ENCODE measurements at places on chromosomes 3 and 15.

DNA sequence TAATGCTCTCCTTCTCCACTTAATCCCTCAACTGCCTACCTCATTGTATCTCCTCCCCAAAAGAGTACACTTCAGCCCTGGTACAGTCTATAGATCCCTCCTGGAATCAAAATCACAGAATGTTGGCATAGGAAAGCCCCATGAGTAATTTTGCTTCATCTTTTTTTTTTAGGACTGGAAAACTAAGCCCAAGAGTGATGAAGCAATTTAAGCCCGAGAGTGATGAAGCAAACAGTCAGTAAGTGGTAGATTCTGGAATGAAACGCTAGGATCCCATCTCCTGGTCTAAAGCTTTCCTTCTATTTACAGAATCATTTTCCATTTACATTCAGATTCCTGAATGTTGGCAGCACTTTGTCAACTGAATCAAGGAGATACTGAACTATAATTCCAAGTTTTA is 29.8 kb upstream of the PLAAT1 start:
- DNase-seq = no peak

GRCh38 chr15:89442671-89443307 is 53.6 kb downstream of the RHCG start:
- DNase-seq = peak; percentile 29

DNA sequence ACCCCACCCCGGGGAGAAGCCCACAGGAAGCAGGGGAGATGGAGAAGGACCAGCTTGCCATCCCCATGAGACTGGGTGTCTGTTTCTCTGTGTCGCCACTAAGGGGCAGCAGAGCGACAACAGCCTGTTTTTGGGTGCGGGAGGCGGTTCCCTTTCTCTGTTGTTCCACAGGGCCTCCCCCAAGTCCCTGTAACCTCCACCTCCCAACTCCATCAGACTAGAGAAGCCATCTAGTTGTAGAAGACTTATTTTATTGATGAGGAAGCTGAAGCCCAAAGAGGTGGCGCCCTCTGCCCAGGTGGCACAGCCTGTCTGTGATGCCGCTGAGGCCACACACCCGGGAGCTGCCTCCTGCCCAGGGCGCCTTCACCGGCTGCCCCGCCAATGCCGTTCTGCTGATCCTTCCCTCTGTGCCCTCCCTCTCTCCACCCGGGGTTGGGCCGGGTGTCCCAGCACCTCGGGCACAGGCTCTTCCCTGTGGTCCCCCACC is 3.9 kb upstream of the CCDC9B start:
- DNase-seq = peak; percentile 17

DNA sequence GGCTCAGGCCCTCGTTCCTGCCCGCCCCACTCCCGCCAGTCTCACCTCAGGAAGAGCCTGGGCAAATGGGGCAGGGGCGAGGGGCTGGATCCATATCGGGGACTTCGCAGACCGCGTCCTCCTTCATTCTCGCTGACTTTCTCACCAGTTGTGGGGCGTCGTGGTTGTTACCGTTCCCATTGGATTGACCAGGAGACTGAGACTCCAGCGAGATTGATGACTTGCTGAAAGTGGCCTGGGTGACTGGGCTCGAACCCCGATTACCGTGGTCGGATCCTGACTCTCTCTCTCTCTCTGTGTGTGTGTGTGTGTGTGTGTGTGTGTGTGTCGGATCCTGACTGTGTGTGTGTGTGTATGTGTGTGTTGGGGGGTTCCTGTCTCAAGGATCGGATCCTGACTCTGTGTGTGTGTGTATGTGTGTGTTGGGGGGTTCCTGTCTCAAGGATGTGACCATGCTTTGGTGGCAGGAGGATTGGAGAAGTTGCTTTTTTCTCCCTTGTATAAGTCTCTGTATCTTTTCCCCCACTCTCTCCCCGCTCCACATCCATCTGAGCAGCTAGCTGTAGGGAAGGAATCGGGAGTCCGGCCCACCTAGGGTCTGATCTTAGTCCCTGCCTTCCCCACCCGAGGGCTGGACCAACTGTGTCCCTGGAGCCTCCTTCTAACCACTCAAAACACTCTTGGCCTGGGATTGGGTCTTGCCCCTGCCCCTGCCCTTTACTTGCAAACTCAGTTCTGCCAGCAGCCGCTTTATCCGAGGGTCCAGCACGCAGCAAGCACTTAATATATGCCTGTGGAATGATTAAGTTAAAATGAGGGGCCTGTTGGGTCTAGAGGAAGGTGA is 603 bp downstream of the PLEKHO2 start:
- DNase-seq = peak; percentile 5

DNA sequence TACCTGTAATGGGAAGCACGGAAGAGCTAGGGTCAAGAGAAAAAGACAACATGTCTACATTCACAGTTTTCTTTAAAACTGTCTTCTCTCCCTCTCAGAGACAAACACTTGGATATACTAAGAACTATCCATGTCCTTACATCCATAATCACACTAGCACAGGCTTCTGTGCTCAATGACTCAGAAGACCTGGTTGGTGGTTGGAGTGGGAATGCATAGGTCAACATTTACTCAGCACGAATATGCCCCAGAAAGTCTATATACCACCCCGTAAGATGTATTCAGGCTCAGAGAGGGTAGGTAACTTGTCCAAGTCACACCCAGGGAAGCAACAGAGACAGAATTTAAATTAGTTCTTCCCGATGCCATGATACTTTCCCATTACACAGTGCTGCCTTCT is 891.1 kb downstream of the TUSC7 start:
- no peak for DNase-seq

DNA sequence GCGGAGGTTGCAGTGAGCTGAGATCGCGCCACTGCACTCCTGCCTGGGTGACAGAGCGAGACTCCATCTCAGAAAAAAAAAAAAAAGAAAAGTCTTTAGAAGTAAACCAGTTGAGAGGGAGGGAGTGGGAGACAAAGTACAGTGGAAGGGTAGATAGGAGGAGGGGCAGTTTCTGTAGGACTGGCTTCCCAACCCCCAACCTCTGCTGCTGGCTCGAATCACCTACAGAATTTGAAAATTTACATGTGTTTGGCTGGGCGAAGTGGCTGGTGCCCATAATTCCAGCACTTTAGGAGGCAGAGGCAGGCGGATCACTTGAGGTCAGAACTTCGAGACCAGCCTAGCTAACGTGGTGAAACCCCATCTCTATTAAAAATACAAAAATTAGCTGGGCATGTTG is 24.1 kb upstream of the SEMA4B start:
- no peak for DNase-seq

DNA sequence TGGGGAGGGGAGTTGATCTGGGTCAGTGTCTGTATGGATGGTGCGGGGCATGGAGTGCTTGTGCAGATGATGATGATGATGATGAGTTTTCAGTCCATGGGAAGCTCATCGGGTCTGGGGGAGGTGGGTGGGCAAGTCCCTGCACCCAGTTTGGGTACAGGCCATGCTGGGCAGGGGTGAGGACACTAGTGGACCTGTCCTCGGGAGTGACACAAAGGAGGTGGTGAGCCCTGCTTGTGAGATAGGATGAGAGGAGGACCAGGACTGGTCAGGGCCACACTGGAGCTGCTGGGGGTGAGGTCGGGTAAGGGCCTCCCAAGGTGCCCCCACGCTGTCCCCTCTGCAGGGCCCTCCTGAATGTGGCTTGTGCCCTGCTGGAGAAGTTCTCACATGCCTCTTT is 177.9 kb downstream of the APBA2 start:
- no peak for DNase-seq

DNA sequence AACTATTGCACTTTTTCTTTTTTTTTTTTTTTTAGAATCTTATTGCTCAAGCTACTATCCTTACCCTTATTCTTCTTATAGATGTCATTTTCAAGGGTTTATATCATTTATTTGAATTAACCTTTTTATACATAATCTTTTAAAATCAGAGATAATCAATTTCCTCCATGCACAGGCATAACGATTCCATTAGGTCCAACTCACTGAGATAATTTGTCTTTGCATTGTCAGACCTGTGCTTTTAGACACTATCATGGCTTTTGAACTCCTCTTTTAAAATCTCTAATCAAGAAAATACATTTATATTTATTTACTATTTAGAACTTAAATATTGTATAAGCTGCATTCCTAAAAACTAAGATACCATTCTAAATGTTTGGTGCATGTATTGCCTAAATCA is 1454.9 kb downstream of the ZPLD1 start:
- DNase-seq = no peak

- DNase-seq = no peak
These were observed 237.4 kb upstream of the LRTM1 start for GRCh38 chr3:55165278-55165677.

- no peak for DNase-seq
These were observed 13.7 kb upstream of the SERPINI2 start for GRCh38 chr3:167487556-167487955.

DNA sequence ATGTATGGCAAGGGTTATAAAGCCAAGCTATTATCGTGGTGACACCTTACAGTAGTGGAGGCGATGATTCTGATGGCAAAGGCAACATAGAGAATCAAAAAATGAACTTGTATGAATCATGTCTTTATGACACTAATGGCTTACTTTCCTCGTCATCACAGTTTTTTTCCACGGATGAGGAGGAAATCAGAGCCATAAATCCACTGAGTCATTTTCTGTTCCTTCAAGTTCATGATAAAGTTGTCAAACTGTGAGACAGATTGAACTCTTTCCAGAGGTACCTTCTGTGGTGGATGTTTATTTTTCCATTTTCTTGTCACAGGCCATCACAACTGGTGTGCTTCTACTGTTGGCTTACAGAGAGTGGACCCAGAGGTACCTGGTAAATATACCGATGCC is 8.5 kb downstream of the TMEM212 start:
- no peak for DNase-seq

DNA sequence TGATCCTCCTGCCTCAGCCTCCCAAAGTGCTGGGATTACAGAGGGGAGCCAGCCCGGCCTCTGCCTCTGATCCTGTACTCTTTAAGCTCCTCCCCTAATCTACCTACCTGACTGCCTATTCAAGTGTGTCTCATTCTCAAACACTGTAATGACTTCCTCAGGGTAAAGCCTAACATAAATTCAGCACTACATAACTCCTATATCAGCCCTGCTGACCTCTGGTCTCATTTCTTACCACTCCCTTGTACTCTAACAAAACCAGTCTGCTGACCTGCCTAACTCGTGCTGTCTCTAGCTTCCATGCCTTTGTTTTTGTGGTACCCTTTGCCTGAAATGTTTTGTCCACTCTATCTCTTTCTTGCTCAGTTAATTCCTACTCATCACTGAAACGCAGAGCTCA is 172.1 kb upstream of the IL12A start:
- no peak for DNase-seq

- no peak for DNase-seq
These were observed 47.2 kb downstream of the LEO1 start for GRCh38 chr15:51924156-51925068.

- DNase-seq = no peak
These were observed 85.6 kb downstream of the IGF2BP2 start for GRCh38 chr3:185739264-185739701.

DNA sequence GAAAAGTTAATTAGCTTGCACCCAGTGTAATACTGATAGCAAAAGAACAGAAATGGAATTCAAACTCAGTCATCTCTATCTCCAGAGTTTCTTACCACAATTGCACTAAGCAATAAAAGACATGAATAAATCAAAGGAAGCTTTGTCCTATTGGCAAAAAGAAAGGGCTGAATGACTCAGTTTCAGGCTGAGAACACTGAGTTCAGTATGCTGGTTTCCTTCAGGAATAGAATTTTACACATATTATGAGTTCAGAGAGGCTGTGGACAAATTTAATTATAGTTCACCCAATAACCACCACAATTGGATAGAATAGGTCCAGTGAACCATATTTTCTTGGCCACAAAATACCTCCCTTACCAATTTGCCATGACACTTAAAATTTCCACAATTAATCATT is 249.7 kb downstream of the KCNMB2 start:
- no peak for DNase-seq

GRCh38 chr3:150131663-150132062 is 161.0 kb upstream of the PFN2 start:
- DNase-seq = no peak

GRCh38 chr3:42605546-42606173 is 5.2 kb downstream of the NKTR start:
- DNase-seq = no peak

GRCh38 chr3:48435774-48436476 is 4.0 kb downstream of the CCDC51 start:
- DNase-seq = peak; percentile 88

DNA sequence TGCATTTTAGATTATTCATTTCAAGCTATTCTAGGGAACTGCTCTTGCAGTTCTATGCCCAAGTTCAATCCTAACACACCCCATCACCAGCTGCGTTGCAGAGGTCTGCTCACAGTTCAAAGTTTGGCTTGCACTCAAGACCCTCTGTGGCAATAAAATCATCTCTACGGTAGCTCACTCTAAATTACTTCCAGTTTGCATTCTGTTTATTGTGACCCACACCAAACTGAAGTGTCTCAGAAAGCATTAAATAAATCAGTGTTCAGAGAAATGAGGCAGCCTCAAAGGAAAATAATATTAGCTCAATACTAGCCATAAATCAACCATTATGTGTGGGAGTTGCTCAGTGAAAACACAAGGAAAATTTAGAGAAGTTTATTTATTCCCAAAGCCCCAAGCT is 250.3 kb downstream of the MAGI1 start:
- DNase-seq = no peak

- no peak for DNase-seq
These were observed 202.0 kb upstream of the KCNMB2 start for GRCh38 chr3:178334239-178334638.

DNA sequence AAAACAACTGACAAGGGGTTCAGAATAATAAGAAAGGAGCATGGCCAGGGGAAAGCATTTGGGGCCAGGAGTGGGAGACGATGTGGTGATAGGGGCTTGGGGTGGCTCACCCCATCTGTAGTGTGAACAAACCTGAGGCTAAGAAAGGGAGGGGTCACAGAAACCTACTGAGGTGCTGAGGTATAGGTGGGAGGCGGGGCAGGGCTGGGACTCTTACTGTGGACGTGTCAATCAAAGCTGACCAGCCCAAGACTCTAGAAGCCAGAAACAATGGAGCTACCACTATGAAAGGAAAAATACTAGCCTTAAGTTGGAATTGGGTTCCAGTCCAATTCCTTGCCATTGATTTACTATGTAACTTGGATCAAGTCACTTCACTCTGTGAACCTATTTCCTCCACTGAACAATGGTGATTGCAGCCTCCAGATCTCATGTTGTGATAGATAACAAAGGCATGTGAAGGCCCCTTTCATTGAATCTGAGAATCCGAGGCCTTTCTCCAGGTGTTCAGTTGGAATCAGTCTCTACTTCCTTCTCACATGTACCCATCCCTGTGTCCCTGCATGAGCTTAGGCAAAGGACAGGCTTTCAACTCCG is 260.9 kb upstream of the HES1 start:
- no peak for DNase-seq

GRCh38 chr3:13548696-13549622 is at the start of gene FBLN2:
Gene FBLN2 (plus strand): TSS chr3:13549125. CDS start chr3:13570356, 21,231 bp downstream.
- DNase-seq = no peak
